ENCODE measurements at places on chromosomes 7 and 10.

GRCh38 chr10:89263091-89263490 is 11.5 kb upstream of the LIPA start:
- DNase-seq, result no peak

- no peak for DNase-seq
Observed at GRCh38 chr7:96800824-96801223, 91.2 kb upstream of the SEM1 start.

- no peak for DNase-seq
Observed at GRCh38 chr10:5970527-5970926, 6.8 kb downstream of the IL15RA start.

GRCh38 chr10:90304533-90304932 is 553.3 kb downstream of the HTR7 start:
- no peak for DNase-seq

DNA sequence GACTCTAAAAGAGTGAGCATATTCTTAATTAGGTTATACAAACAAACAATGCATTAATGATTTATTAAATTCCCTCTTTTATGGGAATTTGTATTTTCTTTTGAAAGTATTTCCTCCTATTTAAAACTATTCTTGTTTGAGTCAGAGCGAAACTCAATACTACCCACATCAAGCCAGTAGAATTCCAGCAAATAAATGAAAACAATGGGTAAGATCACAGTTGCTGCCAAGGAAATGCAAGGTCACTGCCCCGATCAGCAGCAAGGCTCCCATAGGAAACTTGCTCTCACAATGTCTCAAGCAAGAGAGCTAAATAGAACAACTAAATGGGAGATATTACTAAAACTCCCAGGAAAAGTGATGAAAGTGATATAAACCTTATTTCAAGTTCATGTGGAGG is 206.3 kb downstream of the THSD7A start:
- no peak for DNase-seq

All from bone marrow (tissue), 2 donors.